ENCODE measurements at places on chromosomes 11 and 22.

DNA sequence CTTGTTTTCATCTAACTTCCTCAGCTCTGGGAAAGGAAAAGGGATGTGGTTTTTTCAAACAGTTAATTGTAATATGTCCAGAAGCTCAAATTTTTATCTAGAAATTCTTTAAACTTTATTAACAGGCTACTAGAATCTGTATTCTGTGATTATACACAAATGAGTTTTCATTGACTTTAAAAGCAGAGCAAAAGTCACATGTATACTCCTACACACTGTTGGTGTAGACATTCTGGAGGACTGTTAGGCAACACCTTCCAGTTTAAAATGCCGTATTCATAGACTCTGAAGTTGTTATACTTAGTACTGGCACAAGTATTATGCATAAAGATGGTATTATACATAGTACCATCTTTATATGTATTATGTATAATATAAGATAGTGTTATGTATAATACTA, 64.9 kb downstream of the SPECC1L start:
- DNase-seq: peak; percentile 41

DNA sequence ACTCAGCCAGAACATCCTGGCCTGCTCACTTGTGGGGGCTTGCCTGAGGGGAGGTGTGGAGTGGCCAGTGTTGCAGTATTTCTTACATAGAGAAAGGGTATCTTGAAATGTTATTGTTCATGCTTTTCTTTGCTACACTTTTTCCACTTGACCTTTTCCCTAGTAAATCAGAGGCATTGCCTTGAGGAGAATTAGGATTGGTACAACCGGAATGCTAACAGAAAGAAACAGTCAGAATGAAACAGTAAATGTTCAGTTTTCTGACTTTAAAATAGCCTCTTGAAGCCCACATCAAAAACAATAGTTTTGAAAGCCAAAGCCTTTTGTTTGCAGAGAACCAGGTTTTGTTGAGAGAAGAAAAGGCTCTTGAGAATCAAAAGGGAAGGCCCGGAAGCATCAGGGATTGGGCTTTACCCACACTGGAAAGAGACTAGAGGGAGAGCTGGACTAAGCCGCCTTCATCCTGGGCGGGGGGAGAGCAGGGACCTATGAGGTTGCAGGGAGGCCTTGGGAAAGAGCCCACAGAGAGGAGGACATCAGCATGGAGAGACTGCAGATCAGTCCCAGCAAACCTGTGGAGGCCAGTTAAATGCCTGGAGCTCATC, 12.4 kb downstream of the ADM start:
- no peak for DNase-seq

DNA sequence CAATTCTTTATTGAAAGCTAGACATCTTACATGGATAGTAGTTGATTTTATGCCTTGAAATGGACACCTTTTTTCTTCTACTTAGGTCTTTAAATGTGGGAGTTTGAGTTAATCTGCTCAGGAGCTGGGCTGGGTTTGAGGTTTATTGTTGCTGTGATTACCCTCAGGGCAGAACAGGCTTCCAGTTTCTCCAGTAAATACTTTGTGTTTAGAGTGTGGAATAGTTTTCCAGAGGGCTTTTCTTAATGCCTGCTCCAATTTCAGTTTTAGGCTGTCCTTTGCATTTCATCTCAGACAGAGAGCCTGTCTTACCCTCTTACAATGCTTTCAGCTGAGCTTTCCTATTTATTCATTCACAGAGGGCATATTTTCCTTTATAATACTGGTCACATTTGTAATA, 69.9 kb upstream of the ADORA2A start:
- no peak for DNase-seq

- DNase-seq: peak; percentile 59
Measured at GRCh38 chr11:75851203-75851602, 36.2 kb downstream of the UVRAG start.

DNA sequence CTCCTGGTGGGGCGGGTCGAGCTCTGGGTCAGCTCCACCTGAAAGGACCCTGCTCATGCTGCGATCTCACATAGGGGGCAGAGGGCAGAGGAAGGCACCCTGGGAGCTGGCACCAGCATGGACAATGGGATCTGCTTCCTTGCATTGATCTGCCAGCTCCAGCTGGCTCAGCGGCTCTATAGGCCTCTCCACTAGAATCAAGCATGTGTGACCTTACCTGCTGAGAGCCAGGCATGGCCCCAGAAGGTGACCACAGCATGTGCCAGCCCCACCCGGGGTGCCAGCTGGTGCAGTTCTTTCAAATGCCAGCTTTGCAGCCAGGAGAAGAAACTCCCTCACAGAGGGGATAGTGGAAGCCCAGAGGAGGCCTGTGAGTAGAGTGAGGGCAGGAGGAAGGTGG, 22.0 kb upstream of the KLHL35 start:
- no peak for DNase-seq

GRCh38 chr22:41870786-41871185, 37.9 kb downstream of the SREBF2 start:
- no peak for DNase-seq

DNA sequence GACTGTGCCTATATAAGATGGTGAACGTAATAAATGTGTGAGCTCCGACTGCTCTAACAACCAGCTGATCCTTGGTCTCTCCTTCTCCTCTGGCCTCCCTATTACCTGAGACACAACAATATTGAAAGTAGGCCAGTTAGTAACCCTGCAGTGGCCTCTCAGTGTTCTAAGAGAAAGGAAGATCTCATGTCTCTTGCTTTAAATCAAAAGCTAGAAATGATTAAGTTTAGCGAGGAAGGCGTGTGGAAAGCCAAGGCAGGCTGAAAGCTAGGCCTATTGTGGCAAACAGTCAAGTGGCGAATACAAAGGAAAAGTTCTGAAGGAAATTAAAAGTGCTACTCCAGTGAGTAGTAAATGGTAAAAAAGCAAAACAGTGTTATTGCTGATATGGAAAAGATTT, 39.5 kb downstream of the HIPK3 start:
- no peak for DNase-seq

DNA sequence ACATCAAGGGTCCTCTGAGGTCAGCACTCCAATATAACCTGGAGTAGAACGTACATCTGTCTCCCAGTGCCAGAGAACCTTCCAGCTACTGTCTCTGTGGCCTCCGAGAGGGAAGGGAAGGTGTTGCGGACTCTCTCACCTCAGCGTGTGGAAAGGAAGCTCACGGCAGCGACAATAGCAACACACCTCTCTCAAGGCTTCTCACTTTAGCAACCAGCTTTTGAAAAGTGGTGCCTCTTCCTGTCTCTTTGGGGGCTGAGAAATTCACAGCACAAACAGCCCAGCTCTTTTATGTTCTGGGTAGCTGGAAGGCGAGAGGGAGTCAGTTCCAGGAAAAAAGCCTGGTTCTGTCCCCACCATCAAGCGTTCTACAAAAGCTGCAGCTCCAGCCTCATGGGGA, 156.9 kb upstream of the TBCEL start:
- no peak for DNase-seq

DNA sequence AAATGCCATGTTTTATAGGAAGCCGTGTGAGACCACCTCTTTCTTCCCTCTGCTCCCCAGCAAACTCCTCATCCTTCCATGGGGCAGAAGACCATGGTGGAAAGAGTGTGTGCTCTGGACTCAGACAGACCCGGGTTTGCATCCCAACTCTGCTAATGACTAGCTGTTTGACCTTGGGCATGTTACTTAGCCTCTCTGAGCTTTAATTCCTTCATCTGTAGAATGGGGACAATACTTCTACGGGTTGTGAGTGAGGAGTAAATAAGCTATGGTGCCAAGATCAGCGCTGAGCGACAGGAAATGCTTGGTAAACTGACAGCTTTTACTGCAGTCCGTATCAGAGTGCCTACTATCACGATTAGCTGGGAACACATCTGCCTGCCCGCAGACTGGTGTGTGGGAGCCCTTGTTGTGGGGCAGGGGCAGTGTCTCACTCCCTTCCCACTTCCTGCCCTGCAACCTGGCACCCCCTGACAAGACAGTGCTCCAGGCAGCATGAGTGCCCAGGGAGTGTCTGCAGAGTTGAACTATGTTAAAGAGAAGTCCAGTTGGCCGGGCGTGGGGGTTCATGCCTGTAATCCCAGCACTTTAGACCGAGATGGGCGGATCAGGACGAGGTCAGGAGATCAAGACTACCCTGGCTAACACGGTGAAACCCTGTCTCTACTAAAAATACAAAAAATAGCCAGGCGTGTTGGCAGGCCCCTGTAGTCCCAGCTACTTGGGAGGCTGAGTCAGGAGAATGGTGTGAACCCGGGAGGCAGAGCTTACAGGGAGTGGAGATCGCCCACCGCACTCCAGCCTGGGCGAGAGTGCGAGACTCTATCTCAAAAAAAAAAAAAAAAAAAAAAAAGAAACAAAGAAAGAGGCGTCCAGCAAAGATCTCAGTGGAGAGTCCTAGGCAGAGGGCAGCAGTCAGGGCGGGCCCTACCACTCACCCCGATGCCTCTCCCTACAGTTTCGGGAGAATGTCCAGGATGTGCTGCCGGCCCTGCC, 2.2 kb downstream of the SEC14L2 start:
- no peak for DNase-seq

- DNase-seq: peak; percentile 48
Measured at GRCh38 chr11:131195661-131196517, 174.5 kb upstream of the NTM start.

DNA sequence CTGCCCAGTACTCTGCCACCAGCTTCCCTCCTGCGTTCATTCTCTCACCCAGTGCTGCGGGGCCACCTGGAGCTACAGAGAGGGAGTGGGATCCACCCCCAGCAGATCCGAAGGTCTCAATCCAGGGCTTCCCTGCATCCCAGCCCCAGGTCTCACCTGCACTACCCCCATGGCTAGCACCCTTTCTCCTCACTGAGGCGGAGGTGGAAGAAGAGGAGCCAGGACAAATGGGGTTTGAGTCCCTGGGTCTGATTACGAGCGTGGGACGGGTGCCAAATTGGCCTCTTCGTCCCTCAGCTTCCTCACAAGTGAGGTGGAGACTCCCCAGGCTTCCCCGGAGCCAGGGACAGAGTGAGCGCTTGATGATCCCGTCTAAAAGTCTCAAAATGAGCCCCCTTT, 64.2 kb downstream of the NFAM1 start:
- DNase-seq: no peak

Data from fibroblast of pulmonary artery (primary cell).